ENCODE measurements at places on chromosomes 13 and 19.

DNA sequence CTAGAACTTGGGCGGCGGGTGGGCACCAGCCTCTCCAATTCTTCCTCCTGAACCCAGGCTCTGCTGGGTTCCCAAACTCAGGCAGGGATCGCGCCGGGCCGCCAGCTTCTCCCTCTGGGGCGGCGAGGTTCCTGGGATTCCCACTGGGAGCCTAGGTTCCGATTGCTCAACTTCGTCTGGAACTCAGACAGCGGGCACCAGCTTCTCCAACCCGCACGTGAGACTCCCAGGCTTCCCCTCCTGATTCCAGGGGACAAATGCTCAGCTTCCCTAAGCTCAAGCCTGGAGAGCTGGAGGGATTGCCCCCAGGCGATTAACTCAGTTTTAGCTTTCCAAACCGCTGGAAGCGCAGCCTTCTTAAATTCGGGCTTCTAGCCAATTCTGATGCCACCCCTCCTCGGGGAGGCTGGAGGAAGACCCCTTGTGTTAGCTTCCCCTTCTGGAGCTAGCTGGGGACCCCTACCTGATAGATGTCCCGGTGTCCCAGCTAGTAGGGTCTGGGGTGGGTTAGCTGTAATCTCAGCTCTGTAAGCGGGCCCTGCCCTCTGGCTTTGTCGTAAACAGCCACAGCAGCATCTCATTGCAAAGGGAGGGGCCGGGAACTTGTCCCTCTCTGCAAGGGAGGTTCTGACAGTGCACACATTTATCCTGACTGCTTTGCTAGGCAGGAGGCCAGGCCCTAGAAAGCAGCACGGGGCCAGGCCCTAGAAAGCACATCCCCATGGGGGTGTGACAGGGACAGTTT is 671 bp downstream of the MCOLN1 start:
- no peak for DNase-seq

- no peak for DNase-seq
Observed at GRCh38 chr13:102879793-102880499, 34.1 kb downstream of the ERCC5 start.

DNA sequence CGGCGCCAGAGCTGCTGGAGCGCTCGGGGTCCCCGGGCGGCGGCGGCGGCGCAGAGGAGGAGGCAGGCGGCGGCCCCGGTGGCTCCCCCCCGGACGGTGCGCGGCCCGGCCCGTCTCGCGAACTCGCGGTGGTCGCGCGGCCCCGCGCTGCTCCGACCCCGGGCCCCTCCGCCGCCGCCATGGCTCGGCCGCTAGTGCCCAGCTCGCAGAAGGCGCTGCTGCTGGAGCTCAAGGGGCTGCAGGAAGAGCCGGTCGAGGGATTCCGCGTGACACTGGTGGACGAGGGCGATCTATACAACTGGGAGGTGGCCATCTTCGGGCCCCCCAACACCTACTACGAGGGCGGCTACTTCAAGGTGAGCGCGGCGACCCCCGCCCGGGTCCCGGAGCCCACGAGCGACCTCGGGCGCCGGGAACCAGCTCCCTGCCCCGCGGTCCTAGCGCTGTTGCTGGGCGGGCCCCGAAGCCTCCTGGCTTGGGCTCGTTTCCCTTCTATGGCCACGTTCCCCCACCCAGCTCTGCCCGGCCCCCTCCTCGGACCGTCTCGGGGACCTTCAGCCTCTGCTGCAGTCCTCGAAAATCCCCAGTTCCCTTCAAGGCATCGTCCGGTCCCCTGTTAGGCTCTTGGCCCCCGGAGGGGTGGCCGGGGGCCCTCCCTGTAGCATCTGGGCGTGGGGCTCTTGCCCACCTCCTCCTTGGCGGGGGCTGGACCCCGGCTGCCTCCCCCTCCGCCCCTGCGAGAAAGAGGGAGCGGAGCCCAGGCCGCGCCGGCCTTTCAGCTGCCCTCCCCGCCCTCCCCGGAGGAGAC is at the start of gene CDC34:
Gene CDC34, plus strand, starts transcription at position 8 of the 808 bp plus-strand sequence. Its CDS starts 172 bp downstream, at position 180.
- DNase-seq = no peak

- DNase-seq = no peak
Observed at GRCh38 chr13:112859128-112859816, 109.7 kb upstream of the MCF2L start.

GRCh38 chr13:61432029-61432428 is 16.4 kb upstream of the PCDH20 start:
- DNase-seq = no peak

- DNase-seq = no peak
Observed at GRCh38 chr13:52651897-52652195, 790 bp upstream of the SUGT1 start.

DNA sequence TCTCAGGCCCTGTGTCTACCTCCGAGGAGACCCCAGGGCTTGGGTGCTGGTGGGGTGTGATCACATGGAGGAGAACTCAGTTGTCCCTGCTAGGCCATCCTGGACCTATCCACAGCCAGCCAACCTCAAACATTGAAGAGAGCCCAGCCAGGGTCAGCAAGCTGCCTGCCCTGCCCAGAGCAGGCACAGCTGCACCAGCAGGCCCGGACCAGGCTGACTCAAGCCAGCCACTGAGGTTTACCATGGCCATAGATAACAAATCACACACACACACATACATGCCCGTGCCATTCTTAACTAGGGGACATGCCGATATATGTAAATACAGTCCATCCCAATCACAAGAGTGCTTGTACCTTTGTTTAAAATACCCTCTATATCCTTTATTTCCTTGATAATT is 8.1 kb downstream of the ARHGEF7 start:
- no peak for DNase-seq

GRCh38 chr19:14494910-14495671 is 836 bp downstream of the GIPC1 start:
- DNase-seq = no peak

DNA sequence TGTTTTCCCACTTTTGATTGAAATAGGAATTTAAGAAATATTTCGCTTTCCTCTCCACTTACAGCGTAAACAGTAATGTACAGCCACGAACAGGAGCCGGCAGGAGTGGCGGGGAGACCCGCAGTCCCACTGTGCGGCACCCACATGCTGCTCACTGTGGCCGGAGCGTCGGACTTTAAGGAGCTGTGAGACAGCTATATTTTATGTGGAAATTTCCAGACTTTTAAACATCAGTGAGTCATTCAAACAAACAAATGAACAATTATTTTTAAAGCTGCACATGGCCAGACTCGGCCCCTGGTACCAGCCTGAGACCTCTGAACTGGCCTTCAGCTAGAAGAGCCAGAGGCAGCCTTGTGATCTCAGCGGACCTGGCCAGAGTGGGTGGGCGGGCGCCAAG is 52.5 kb downstream of the CRYL1 start:
- DNase-seq = no peak

- no peak for DNase-seq
Observed at GRCh38 chr13:99214232-99214631, 13.6 kb downstream of the UBAC2 start.

DNA sequence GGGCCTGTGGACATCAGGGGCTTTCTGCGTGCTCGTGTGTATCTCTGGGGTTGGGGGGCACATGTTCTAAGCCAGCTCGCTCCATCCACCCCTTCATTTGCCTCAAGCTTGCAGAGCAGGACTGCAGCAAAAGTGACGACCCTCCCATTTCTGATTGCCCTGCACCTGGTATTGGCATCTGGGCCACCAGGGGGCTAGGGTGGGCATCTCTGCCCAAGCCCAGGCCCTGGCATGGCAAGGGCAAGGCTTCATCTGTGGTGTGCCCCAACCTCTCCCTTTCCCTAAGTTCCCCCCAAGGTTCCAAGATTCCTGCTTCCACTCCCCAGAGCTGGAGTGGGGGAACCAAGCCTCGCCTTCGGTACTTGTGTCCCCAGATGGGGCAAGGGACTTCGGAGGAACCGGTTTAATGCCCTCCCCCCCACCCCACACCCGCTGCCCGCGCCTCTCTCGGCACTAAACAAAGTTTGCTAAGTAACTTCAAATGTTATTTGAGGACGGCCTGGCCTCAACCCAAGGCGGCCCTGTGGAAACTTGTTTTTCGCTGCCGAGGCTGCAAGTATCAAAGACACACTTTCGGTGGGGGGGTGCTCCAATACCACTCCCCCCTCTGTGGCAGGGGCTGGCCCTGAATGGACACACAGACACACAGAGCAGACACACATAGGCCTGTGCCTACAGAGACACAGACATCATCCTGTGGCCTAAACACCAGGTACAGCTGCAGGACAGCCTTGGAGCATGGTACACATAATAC is 12.2 kb downstream of the NFIX start:
- DNase-seq = no peak

- no peak for DNase-seq
Observed at GRCh38 chr13:97353927-97354675, 79.9 kb upstream of the RAP2A start.

GRCh38 chr19:32022044-32022640 is 323.3 kb upstream of the ZNF507 start:
- DNase-seq = no peak

DNA sequence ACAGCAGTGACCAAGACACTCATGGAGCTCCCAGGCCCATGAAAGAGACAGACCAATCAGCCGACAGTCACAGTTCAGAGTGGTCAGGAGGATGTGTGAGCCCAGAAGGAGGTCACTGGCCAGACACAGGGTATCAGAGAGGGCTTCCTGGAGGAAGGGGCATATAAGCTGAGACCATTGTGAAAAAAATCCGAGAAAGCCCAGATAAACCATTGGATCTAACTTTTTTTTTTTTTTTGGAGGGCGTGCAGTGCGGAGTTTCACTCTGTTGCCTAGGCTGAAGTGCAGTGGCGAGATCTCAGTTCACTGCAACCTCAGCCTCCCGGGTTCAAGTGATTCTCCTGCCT is 4.2 kb downstream of the ITPKC start:
- no peak for DNase-seq

DNA sequence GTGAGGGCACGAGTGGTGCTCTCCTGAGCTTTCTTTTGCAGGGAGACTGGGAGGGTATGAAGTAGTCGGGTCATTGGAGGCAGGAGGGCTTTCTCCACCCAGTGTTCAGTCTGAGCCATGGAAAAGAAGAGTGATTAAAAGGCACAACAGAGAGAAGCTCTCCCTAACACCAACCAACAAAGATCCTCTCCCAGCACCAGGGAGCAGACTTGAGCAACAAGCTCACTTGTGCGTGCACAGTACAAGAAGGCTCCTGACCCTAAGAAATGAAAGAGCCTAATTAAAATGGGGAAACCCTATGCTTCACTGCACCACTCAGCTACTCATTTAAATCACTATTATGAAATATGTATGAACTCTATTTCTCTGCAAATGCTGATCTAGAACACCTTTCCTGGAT is 276.3 kb upstream of the SOX21 start:
- no peak for DNase-seq

GRCh38 chr13:27425158-27425917 is 919 bp downstream of the GTF3A start:
- DNase-seq = no peak

DNA sequence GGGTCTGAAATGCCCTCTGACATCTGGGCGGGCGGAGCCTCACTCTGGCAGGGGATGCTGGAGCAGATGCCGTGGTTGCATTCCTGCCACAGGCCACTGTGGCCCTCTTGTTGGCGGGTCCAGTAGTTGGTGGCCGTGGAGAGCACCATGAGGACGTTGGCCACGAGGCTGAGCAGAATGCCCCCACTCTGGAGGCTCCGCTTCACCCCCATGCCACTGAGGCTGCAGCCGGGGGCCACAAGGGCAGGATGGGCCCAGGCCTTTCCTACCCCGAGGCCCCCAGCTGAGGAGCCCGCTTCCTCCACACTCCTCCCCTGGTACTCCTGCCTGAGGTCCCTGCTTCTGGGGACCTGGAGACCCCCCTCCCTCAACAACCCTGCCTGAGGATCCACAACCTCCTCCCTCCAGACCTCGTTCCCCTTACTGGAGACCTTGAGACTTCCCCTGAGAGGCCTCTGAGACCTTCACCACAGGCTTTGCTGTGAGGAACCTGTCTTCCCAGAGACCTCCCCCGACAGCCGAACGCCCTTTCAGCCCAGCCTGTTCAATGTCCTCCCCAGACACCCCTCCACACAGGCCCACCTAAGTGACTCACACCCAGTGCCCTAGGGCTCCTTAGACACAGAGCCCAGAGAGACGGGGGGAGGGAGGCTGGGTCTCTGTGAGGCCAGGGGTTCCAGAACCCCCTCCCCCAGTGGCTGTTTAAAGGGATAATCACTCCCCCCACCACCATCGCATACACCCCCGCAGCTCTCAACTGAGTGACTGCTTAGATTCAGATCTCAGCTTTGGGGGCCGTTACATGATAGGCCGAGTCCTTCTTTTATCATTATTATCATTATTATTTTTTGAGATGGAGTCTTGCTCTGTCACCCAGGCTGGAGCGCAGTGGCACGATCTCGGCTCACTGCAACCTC is at the start of gene CLDND2:
Gene CLDND2, minus strand, starts transcription at position 638 of the 917 bp plus-strand sequence. Its CDS starts 426 bp downstream, at position 212.
- no peak for DNase-seq

DNA sequence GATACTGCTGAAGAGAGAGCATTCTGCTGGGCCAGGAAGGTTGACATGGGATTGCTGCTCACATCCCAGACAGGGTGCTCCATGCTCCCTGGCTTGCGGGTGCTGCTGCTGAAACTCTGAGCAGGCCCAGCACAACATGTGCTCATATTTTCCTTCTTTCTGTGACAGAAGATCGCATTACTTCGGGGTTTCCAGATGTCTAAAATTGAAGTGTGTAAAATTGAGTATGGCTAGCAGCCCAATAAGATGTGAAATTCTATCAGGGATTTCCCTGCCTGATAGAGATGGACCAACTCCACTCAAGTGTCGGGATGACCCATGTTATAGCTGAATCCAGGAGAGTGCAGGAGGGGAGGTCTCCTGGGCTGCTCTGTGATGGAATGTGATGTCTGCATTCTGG is 55.6 kb upstream of the KL start:
- DNase-seq = no peak

- no peak for DNase-seq
Observed at GRCh38 chr19:33310606-33311325, 8.4 kb upstream of the CEBPA start.

DNA sequence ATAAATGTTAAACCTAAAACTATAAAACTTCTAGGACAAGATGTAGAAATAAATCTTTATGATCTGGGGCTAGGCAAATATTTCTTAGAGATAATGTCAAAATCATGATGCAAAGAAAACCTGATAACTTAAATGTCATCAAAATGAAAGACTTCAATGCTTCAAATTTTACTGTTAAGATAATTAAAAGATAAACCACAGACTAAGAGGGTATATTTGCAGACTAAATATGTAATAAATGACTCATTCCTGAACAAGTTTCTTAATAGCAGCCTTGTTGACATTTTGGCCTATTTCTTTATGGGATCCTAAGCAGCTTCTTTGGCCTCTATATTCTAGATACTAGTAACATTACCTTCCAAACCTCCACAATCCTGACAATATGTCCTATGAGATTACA is 2878.3 kb upstream of the PCDH20 start:
- DNase-seq = no peak
